ENCODE measurements at places on chromosomes 6 and 20.

DNA sequence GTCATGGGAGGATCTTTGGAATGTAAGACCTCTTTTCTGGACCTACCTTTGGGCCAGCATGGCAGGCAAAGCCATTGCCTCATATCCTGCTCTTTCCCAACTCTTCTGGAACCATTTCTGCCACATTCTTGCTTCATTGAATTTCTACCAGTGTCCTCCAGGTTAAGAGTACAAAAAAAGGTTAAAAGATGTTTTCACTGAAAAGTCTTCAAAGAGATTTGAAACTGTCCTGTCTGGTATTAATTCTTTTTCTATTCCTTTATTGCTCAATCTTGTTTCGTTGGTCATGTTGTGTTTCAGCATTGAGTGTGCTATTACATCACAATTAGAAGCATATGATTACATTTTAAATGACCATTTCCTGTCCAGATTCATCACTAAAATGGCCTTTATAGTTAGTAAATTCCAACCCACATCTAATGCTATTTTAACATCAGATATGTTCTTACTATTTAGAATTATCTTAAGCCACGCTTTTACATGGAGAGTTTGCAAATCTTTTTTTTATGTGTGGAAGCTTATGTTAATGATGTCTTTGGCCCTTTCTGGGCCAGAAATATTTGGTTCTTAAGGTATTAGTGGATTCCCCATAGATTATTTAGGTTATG, 450.9 kb downstream of the GJA1 start:
- DNase-seq: no peak

- DNase-seq: no peak
These were observed 736.6 kb downstream of the DHX35 start for GRCh38 chr20:39698752-39699151.

- peak; percentile 90 for DNase-seq
These were observed 3.9 kb downstream of the ZFP57 start for GRCh38 chr6:29676981-29677601.

DNA sequence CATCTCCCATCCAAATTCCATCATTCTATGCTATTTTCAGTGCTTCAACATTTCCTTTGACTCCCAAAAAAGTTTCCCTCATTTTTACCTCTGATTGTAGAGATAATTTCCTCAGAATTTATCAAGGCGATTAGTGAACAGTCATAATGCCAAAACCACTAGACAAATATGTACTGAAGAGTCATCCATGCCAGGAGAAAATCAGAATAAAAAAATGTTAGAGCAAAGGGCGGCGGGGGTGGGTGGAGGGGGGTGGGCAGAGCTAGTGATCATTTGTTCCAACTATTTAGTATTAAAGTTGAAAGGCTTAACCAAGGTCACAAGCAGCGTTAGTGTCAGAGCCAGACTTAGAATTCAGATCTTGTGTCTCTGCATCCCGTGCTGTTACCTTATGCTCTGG, 5.3 kb upstream of the ADGRF5 start:
- DNase-seq: peak; percentile 39

- DNase-seq: no peak
These were observed 44.0 kb downstream of the PTPRA start for GRCh38 chr20:2917266-2917665.

GRCh38 chr20:19308146-19308545, 95.7 kb downstream of the SLC24A3 start:
- DNase-seq: no peak

GRCh38 chr6:43465948-43466347, 10.6 kb upstream of the DLK2 start:
- DNase-seq: no peak

- DNase-seq: peak; percentile 62
These were observed 700 bp downstream of the GFOD1 start for GRCh38 chr6:13486679-13487121.

DNA sequence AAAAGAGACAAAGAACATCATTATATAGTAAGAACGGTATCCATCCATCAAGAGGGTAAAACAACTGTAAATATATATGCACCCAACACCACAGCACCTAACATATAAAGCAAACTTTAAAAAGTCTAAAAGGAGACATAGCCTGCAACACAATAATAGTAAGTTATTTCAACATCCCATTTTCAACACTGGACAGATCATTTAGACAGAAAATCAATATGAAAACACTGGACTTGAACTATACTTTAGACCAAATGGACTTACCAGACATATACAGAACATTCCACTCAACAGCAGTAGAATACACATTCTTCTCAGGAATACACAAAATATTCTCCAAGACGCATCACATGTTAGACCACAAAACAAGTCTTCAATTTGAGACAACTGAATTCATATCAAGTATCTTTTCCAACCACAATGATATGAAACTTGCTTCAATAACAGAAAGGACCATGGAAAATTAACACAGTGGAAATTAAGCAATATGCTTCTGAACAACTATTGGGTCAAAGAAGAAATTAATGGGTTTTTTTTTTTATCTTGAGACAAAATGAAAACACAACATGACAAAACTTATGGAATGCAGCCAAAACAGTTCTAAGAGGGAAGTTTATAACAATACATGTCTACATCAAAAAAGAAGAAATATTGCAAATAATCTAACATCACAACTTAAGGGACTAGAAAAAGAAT, 23.9 kb upstream of the ASF1A start:
- no peak for DNase-seq

DNA sequence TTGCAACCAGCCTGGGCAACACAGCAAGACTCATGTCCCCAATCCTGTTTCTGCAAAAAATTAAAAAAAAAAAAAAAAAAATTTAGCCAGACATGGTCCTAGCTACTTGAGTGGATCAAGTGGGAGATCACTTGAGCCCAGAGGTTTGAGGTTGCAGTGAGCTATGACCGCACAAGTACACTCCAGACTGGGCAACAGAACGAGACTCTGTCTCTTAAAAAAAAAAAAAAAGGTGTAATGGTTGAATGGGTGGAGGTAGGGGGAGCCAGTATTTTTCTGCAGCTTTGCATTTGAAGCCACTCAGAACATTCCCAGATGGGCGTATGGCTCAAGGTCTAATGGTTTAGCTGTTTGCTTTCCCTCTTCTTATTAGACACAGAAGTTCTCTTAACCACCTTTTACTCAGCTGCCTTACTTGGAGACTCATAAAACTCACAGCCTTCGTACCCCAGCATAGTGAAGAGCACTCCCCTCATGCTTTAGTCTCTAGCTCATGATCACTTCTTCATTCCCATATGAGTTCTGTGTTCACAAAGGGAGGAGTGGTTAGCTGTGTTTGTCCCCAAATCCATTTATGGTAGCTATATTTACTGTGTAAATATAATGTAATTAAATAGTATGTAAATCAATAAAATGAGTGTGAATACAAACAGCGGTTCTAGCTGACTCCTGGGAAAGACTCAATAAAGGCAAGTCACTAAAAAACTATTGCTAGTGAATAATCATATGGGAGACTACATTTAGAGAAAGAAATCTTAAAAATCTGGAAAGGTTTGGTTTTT, 9.0 kb downstream of the FKBP1A start:
- DNase-seq: no peak

GRCh38 chr20:40943591-40943990, 85.0 kb upstream of the TOP1 start:
- DNase-seq: no peak
